ENCODE measurements at places on chromosomes 5 and 9.

DNA sequence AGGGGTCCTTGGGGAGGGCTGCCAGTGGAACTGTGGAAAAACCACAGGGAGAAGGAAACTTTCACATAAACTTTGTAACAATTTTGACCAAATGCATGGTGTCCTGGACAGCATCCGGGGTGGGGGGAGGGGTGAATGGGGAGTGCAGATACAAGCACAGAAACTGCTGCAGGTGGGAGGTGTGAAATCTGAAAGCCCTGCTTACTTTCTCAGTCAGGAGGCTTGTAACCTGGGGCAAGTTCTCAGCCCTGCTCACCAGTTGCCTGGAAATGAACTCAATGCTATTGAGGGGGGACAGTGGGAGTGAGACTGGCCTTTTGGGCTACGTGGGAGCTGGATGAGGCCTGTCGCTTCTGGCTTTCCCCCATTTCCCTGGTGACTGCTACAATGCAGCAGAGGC, 694.5 kb upstream of the ZNF608 start:
- no peak for DNase-seq

DNA sequence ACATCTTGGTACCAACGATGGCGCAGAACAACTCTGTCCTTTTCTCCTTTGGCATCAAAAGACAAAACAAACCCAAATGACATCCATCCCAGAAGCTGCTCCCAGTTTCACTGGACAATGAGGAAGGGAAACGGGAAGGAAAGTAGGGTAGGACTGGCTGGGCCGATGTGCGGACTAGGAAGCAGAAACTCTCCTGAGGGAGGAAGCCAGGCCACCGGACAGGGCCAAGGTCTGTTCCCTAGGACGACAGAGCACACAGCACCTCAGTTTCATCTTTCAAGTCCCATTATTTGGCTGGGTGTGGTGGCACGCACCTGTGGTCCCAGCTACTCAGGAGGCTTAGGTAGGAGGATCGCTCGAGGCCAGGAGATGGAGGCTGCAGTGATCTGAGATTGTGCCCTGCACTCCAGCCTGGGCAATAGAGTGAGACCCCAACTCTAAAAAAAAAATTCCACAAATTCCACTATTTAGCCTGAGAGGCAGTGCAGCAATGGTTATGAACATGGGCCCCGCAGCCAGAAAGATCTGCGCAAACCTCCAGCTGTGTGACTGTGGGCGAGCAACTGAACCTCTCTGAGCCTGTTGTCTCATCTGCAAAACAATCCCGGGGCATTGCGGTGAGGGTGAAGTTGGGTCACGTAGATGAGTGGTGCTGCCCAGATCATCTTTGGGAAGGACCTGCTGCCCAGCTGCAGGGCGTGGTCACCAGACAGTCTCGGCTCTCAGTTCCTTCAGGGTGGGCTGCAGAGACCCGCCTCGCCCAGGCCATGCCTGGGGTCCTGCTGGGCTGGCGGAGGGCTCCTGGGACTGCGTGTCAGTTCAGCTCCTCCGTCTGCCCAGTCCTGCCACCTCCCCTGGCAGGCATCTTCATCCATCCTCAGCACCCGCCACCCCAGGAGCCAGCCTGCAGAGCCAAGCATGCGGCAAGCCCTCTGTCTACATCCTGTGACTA, 101.2 kb upstream of the RAPGEF1 start:
- no peak for DNase-seq

GRCh38 chr9:126299706-126300276, 26.8 kb upstream of the MVB12B start:
- DNase-seq: no peak

GRCh38 chr9:37503736-37504135, 18.0 kb downstream of the POLR1E start:
- no peak for DNase-seq

- no peak for DNase-seq
Observed at GRCh38 chr5:10673017-10673389, 88.0 kb downstream of the DAP start.

- DNase-seq: no peak
Observed at GRCh38 chr5:17257705-17258273, 40.4 kb downstream of the BASP1 start.

DNA sequence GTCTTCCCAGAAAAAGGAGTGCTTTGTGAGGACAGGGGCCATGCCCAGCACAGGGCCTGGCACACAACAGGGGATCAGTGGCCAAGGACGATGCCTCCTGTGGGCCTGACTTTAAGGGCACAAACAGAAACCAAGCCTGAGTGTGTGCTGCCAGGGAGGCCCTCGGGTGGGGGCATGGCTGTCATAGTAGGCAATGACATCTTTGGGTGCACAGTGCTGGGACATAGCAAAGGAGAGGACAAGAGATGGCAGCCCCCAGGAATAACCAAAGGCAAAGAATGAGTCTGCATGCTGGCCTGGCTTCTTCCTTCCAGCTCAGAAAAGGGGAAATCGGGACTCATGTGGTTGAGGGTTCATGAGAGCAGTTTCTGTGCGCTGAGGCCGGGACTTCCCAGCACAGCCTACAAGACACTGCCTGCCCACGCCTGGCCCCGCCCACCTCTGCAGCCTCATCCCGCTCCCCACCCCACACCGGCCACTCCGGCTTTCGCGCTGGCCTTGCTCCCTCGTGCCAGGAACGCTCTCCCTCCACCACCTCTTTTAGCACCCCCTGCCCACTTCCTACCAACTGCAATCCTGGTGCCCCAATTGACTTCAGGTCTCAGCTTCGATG, 13.8 kb upstream of the LHX2 start:
- DNase-seq: no peak

GRCh38 chr9:123998278-123998925, 13.2 kb upstream of the LHX2 start:
- no peak for DNase-seq

DNA sequence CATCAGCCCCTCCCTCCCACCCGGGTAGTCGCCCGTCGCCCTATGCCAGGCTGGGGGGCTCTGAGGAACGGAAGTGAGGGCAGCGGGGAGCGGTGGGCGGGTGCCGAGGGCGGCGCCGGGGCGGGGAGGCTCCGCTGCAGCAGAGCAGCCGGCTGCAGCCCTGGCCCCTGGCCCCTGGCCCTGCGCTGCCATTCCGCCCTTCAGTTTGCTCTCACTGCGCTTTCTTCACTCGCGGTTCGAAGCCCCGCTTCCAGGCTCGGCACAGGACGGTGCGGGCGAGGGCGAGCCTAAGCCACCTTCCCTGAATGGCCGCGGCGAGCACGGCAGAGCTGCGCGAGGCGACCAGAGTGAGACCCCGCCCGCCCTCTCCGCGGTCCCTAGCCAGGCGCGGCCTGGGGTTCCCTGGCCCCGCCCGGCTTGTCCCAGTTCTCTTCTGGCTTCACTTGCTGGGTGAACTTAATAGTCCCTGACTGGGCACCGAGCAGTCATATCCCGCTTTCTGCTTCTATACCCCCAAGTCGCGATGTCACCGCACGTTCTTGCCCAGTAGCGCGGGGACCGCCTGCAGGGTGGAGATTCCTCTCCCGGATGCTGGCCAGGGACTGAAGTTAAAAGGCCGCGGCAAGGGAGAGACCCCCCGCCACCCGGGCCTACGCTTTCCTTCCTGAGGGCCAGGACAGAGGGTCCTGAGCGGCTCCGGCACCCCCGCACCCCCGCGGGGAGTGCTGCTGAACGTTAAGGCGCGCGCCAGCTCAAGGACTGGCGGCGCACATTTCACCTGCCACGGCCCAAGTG, 623 bp upstream of the TRIM36 start:
- DNase-seq: peak; percentile 40

Measured in stimulated activated naive CD4-positive, alpha-beta T cell (primary cell).